LoVo (cell line): ENCODE measurements at places on chromosomes 11 and 22.
A peak's percentile ranks its signal among the peaks of the same experiment; 100 is the strongest.

DNA sequence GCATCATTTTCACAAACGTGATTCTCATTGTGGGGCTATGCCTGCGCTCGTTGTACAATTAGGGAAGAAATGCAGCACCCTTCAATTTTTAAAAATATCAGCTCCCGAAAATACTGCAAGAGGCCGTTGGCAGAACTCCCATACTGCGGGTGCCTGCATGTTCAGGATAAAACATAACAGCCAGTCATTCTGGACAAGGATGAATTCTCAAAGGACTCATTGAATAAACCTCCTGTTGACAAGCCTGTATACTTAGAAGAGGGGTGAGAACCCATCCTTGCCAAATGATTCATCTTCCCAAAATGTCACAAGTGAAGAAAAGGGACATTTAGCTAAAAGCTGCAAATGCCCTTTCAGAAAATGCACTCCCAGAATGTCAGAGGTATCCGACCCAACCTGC lies 141.9 kb downstream of the CSNK2A3 start:
- no peak for DNase-seq

DNA sequence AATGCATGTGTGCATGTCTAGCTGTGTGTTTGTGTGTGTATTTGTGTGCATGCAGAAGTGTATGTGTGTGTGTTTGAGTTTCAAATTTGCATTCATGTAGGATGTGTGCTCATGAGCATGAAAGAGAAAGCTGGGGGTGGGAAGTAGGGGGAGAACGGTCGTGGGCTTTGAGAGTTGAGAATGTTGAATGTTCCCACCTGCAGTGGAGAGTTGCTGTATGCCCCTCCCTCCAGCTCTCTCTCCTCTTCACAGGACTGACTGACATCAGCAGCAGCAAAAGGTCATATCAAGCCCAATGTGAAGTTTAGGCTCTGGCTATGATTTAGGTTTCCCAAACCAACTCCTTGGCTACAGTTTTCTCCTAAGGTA lies 63.8 kb upstream of the RRAS2 start:
- no peak for DNase-seq

- DNase-seq = no peak
Measured at GRCh38 chr22:48973694-48974041, 854.0 kb downstream of the BRD1 start.

DNA sequence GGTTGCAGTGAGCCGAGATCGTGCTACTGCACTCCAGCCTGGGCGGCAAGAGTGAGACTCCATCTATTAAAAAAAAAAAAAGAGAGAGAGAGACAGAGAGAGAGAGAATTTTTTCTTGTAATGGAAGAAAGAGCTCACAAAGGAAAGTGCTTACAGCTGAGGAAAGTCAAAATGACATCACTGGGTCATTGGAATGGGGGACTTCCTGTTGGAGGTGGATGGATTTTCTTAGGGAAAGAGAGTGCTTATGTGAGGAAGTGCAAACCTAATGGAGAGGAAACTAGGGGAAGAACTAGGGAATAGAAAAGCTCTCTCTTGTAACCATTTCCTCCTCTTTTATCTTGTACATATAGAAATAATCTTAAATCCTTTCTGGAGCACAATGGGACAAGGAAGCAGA lies 6.3 kb upstream of the PIWIL4 start:
- DNase-seq = no peak

DNA sequence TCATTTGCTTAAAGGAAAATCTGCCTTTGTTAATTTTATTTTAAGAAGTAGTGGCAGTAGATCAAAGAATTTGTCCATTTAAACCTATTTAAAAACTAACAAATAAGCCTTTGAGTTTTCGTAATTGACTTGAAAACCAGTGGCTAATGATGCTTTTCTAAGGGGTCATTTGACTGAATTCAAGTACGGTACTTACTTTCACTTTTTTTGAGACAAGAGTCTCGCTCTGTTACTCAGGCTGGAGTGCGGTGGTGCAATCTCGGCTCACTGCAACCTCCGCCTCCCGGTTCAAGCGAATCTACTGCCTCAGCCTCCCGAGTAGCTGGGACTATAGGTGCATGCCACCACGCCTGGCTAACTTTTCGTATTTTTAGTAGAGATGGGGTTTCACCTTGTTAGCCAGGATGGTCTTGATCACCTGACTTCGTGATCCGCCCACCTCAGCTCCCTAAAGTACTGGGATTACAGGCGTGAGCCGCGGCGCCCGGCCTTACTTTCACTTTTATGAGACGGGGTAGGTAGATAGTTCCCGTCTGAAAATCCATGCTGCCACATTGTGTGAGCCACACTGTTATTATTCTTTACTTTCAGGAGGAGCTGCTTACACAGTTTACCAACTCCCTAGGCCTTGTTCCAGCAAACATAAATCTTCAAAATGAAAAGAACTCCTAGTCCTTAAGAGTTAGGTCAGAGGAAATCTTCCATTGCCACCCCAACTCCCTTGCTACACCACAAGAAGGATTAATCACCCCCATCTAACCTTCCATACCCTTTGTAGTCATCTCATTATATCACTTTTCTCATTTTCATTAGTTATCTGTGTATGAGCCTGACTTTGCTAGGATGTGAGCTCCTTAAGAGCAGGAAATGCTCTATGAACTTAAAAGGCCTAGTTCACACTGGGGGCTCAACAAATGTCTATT lies 926.6 kb upstream of the CCDC90B start:
- DNase-seq = peak; percentile 44

DNA sequence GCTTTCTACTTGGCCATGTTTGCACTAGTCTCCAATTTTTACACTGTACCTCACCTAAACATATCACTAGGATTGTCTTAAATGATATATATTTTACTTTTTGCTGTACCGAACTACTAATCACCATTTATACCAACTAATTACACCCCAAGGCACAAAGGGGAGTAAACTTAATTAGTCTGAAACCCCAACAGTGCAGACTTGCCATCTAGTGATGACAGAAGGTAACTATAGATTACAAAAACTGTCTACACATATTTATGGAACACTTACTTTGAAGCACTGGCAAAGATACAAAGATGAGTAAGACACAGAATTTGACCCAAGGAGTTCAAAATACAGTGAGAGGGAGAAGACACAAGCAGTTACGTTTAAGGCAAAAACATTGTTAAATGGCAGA lies 139.7 kb downstream of the CNTN5 start:
- no peak for DNase-seq

- no peak for DNase-seq
Measured at GRCh38 chr11:69931060-69931910, 112.1 kb upstream of the FGF3 start.

DNA sequence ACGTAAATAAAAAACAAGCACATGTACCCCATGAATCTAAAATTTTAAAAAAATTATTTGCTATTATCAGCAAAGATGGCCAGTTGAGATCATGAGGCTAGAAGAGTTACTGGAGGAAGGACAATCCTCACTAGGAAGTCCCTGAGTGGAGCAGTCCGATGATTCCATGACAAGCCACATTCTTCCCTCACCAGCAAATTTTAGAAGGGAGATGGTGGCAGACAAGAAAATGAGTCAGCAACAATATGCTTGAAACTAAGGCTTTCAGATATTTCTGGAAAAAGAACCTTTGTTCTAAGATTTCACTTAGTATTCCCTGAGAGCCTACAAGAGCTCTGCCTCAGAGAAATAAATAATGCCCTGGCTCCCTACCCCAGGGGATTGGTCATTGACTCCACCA lies 34.9 kb downstream of the P4HA3 start:
- DNase-seq = no peak

DNA sequence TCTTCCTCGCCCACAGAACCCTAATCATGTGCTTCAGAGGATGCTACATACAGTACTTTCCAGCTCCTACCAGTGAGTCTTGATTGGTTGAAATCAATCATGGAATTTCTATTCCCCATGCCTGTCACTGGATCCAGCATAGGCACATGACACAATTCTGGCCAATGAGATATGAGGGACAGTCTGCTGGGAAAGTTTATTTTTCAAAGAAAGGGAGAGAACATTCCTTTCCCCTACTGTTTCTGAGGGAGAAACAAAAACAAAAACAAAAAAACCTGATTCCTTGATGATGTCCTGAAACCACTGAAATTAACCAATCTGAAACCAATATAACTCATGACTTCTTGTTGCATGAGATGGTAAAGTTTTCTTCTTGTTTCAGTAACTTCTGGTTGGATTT lies 3.3 kb upstream of the RCN1 start:
- DNase-seq = no peak

GRCh38 chr11:61023966-61024295 lies 52.5 kb downstream of the CD6 start:
- DNase-seq = no peak
